Activated T-cell treated with anti-CD3 and anti-CD28 coated beads for 4 hours (primary cell): ENCODE measurements at places on chromosomes 2 and 18.

DNA sequence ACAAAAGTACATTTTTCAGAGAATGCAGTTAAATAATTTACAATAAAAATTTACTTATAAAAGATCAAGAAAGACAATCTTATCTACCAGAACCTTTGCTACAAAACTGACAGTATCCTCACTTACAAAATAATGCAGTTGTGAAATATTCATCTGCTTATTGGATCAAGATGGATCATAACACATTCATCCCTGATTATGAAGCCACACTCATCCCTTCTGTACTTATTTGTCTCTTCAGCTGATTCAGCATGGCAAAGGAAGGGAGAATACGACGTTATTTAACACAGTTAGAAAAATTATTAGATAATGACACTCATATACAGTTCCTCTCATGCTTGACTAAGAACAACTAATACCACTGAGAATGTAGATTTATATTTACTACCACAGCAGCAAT lies 46.4 kb downstream of the TCF4 start:
- no peak for DNase-seq

- DNase-seq = no peak
Measured at GRCh38 chr2:54086157-54086556, 29.3 kb upstream of the ACYP2 start.

DNA sequence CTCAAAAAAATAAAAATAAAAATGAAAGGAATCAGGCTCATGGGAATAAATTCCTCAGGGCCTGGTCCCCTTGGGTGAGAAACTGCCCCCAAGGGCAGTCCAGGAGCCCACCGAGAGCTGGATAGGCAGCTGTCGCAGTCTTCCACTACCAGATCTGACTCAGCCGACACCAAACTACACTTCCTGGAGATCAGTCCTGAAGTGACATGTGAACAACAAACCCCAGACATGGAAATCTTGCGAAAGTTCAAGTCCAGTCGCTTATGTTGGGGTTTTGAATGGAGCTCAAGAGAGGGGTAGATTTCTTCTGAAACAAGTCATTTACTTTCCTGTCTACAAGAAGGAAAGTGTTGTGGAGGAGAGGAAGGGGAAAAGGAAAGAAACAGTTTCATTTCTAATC lies 12.9 kb downstream of the ADCY3 start:
- no peak for DNase-seq

- DNase-seq = no peak
Measured at GRCh38 chr2:71759060-71759459, 305.7 kb downstream of the DYSF start.

- DNase-seq = no peak
Measured at GRCh38 chr2:226813148-226813701, 13.6 kb upstream of the IRS1 start.

- no peak for DNase-seq
Measured at GRCh38 chr2:202566286-202566685, 68.5 kb upstream of the FAM117B start.

GRCh38 chr18:54521846-54522245 lies 69.2 kb upstream of the DYNAP start:
- no peak for DNase-seq
